ENCODE measurements at places on chromosomes 7 and 10.
A peak's percentile ranks its signal among the peaks of the same experiment; 100 is the strongest.

DNA sequence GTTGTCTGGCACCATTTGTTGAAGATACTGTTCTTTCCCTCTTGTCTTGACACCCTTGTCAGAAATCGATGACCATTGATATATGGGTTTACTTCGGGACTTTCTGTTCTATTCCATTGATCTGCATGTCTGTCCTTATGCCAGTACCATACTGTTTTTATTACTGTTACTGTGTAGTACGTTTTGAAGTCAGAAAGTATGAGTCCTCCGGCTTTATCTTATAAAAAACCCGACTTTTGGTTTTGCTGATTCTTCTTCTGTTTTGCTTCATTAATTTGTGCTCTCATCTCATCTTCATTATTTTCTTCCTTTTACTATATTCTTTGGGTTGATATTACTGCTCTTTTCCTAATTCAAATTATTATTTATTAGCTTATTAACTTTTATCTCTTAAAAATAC is 52.4 kb downstream of the MAPK8 start:
- DNase-seq, result no peak

- no peak for DNase-seq
These were observed 21.7 kb upstream of the FOXI2 start for GRCh38 chr10:127715249-127715648.

GRCh38 chr7:156752367-156753228 is 112.0 kb downstream of the RNF32 start:
- DNase-seq, result peak; percentile 17

DNA sequence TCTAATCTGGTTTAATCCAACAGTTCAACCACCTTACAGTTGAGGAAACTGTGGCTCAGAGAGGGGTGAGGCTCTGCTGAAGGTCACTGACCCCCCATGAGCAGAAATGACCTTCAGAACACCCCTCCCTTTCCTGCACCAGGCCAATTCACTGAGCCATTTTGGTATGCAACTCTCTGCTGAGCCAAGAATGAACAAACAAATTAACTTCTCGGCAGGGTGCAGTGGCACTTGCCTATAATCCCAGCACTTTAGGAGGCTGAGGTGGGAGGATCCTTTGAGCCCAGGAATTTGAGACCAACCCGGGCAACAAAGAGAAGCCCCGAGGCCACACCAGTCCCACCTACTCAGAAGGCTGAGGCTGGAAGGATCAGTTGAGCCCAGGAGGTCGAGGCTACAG is 29.8 kb downstream of the PDGFA start:
- no peak for DNase-seq

DNA sequence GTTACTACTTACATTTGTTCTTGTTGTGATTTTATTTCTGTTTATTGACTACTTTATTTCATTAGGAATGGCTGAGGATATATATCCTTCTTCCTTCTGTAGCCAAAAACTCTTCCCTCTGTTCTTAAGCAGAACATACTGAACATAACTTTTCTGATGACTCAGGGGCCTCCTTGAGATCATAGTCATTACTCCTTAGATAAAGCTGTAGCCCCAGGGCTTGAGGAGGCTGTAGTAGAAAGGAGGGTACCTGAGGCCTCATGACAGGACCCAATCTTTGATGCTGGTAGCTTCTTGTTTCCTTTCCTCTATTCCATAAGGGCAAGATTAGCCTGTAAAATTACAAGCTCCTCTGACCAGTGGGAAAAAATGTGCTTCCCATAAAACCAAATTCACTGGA is 41.2 kb upstream of the FGFR2 start:
- DNase-seq, result no peak

Data from smooth muscle cell of the brain vasculature (primary cell).